ENCODE measurements at places on chromosomes 1 and 21.
A peak's percentile ranks its signal among the peaks of the same experiment; 100 is the strongest.

DNA sequence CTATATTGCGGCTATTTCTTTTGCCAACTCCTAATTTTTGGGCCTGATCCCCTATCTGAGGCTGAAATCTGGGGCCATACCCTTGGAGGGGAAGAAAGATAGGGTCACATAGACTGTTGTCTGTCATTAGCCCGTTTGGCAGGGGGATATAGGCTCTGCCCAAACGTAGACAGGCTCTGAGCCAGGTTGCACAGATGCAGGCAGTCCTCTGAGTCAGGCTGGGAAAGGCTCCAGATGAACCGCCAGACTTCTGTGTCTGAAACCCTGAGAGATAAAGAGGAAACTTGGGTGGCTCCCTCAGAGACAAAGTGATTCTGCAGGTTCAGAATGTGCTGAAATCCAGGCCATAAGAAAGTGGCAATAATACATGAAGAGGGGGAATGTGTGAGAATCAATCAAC, 4.0 kb upstream of the CAP1 start:
- peak; percentile 80 for DNase-seq

DNA sequence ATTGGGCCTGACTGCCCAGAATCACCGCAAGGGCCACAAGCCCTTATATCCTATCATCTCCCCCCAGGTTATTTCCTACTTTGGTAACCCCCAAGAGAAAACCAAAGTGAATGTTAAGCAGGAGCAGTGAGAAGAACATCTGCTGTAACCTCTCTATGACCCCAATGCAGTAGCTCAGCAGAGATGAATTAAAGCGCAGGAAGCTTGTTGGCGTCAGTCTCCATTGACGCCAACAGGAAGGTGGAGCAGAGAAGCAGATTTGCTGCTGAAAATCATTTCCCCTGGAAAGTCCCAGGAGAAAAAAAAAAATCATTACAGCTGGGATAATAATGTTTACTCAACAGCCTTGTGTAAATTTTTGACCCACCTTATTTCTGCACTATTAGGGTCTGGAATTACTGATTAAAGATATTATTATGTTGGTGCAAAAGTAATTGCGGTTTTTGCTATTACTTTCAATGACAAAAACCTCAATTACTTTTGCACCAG, 33.2 kb upstream of the FAM163A start:
- DNase-seq, result peak; percentile 48

DNA sequence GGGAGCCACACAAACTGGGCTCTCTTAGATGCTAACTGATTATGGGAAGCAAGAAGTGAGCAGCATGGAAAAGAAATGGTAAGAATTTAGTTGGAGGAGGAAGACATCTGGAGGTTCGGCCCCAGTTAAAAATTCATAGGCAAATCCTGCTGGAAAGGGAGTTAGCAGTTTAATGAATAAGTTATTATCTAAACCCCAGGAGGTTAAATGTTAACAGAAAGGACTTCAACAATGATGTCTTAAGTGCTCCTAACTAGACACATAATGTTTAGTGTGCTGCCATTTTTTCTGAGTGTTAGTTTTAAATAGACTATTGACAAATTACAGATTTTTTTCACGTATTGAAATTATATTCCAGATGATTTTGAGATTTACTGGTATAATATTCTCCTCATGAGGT, 1265.3 kb upstream of the ADGRL2 start:
- no peak for DNase-seq

- DNase-seq, result no peak
These were observed 4.7 kb upstream of the ABCG1 start for GRCh38 chr21:42214081-42214750.

Measured in fibroblast of skin of right biceps (primary cell).